ENCODE measurements at places on chromosomes 11 and 22.

GRCh38 chr11:2869134-2869526 lies 16.4 kb downstream of the CDKN1C start:
- DNase-seq, result no peak

GRCh38 chr11:29272019-29272654 lies 744.7 kb downstream of the KCNA4 start:
- DNase-seq, result peak; percentile 19

GRCh38 chr11:86237267-86237804 lies 7.2 kb upstream of the EED start:
- DNase-seq, result no peak

DNA sequence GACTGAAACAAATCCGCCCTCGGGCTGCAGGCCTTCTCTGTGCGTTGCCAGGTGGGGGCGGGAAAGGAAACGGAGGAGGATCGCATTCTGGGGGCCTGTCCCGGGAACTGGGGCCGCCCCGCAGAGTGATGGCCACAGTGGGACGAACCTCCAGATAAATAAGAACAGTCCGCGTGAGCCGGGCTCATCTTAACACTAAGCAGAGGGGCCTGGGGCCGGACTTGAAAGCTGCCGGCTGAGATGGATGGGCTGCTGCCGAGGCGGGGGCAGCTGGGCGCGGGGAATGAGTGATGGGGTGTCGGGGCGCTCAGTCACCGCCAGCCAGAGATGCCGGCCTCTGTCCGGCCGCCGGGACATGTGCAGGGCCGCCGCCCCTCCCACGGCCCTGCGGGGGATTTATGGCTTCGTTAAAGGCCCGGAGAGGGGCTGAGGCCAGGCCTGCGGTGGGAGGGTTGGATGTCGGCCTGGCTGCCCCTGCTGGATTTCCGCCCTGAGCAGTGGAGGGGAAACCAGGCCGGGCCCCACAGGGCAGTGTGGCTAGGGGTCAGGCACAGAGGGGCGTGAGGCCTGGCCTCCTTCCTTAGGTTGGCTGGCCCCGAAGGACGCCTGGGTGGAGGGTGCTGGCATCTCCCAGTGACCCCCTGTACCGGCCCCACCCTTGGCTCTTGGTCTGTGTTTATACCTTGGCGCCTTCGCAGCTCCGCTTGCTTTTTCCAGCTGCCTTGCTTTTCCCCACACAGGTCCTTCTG lies 45.3 kb upstream of the CD82 start:
- DNase-seq, result no peak

- DNase-seq, result peak; percentile 67
Measured at GRCh38 chr11:19345848-19346681, 105.3 kb upstream of the E2F8 start.

GRCh38 chr22:43471606-43472135 lies 59.9 kb downstream of the MPPED1 start:
- DNase-seq, result no peak

DNA sequence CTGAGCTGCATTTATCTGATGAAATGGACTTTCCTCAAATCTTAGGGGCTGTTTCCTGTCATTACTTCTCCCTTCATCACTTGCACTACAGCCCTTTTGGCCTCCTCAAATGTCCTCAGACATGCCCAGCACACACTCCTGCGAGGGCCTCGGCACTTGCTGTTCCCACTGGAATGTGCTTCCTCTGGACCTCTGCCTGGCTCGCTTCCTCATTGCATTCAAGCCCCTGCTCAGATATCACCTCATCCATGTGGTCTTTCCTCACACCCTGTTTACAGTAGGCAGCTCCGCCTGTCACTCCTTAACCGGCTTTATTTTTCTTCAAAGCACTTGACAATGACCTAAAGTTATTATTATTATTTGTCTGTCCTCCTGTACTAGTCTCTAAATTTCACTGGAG lies 9.0 kb downstream of the NAT10 start:
- DNase-seq, result no peak

GRCh38 chr11:113474362-113475159 lies 637 bp downstream of the DRD2 start:
- no peak for DNase-seq

DNA sequence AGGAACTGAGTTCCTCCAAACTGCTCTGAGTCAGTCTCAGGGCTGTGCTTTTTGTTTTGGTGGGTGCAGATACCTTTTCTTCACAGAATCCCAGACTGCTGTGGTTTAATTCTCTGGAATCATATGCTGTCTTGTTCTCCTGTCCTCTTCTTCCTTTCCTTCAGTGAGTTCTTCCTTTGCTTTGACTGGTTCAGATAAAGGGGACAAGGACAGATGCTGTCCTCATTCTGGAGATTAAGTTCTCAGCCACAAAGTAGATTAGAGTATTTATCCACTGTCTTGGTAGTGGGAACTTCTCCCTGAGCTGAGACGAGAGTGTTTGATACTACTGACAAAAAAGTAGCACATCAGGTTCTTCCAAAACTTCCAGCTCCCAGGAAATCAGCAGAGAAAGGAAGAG lies 13.3 kb downstream of the ZDHHC5 start:
- no peak for DNase-seq
